Renal cortical epithelial cell (primary cell): ENCODE measurements at places on chromosomes 1 and 21.

- DNase-seq: no peak
Measured at GRCh38 chr1:58282623-58283387, 263.7 kb downstream of the OMA1 start.

- DNase-seq: no peak
Measured at GRCh38 chr1:21531241-21531640, 22.0 kb downstream of the ALPL start.

GRCh38 chr1:240385985-240386978 lies 225.7 kb downstream of the GREM2 start:
- DNase-seq: peak; percentile 41

- DNase-seq: no peak
Measured at GRCh38 chr21:46054031-46054430, 43.9 kb upstream of the COL6A2 start.

GRCh38 chr1:20443703-20444586 lies 42.1 kb downstream of the CAMK2N1 start:
- DNase-seq: no peak
